ENCODE measurements at places on chromosomes 7 and 10.

DNA sequence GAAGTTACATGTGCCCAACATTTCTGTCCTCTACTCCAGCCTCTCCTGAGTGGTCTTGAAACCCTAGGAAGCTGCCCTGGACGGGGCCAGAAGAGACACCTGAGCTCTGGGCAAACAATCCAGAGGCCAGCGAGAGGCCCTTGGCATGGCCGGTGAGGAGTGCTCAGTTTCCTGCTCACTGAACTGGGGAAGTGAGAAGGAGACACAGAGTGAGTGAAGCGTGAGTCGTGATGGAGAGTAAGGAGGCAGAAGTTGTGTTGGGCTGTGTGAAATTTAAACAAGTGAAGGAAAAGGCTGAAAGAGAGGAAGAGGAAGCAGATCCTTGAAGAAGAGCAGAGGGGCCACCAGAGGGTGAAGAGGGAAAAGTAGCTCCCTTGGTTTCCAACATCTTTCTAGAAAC, 73.2 kb downstream of the WNT2 start:
- no peak for DNase-seq

GRCh38 chr7:64558323-64558705, 4.6 kb downstream of the ZNF680 start:
- DNase-seq = no peak

DNA sequence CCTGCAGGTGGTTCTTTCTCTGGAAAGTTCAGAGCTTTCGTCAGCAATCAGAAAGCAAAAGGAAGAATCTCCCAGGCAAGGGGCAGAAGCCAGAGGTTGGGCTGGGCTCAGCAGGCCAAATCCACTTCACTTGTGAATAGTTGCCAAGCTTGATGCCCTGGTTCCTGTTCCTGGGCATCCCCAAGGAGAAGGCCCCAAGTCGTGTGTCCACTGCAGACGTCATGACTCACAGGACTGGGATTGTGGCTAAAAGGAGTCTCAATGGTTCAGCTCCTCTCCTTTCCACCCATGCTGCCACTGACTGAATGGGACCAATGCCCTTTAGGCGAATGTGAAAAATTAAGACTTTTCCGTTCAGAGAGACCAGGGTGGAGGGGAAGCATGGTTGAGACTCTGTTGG, 38.6 kb upstream of the TRIM8 start:
- no peak for DNase-seq

DNA sequence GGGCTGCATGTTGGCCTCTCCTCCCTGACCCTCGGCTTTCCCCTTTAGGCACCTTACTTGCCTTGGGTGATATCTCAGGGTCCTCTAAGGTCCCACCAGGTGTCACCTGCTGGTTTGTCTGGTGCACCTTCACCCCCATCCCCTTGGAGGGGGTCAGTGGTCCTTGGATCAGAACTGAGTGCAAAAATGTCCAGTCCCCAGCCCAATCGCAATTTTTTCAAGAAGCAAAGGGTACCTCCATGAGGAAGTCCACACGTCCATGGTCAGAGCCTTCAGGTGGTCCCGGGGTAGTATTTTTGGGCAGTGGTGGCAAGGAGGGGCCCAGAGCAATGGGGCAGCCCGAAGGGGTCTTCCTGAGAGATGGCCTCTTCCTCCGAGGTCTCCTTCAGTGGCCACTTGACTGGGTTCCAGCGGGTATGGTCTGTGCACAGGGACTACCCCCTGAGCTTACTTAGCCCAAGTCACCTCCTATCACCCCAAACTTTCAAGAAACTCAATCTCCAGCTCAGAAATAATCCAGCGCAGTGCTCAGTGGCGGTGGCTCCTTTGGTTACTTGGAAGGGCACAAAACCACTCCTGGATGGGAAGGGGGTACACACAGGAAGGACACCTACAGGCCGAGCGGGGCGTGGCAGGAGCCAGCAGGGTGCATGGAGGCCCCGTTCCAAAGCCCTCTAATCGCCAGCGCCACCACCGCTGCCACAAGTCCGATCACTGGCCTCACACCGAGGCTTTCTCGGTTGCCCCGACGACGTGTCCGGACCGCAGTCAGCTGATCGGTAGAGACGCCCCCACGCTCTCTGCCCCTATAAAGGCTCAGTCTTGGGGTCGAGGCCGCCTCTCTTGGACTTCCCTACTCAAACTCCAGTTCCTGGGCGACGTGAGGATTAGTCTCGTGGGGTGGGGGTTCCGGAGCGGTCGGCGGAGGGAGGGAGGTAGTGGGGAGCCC, 4.5 kb downstream of the SAP25 start:
- DNase-seq = peak; percentile 80

GRCh38 chr10:23496727-23497126, 57.9 kb downstream of the OTUD1 start:
- no peak for DNase-seq

GRCh38 chr10:96131621-96132020, 1.5 kb downstream of the ZNF518A start:
- DNase-seq = no peak

DNA sequence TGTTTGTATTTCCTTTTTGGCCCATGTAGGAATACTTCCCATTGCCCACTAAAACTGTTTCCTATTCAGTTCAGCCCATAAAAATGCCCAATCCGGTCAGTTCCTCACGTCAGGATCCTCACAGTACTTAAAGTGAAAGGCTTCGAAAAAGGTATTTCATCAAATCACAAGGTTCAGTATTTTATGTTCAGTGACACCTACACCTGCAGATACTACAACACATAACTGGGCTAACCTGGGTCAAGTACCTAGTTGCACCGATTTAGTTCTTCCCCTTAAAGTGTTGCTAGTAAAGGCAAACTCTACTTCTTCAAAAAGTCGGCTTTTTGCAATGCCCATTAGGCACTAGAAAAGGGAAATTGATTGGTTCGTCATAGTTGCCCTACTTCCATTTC, 1.1 kb downstream of the SNX13 start:
- no peak for DNase-seq

DNA sequence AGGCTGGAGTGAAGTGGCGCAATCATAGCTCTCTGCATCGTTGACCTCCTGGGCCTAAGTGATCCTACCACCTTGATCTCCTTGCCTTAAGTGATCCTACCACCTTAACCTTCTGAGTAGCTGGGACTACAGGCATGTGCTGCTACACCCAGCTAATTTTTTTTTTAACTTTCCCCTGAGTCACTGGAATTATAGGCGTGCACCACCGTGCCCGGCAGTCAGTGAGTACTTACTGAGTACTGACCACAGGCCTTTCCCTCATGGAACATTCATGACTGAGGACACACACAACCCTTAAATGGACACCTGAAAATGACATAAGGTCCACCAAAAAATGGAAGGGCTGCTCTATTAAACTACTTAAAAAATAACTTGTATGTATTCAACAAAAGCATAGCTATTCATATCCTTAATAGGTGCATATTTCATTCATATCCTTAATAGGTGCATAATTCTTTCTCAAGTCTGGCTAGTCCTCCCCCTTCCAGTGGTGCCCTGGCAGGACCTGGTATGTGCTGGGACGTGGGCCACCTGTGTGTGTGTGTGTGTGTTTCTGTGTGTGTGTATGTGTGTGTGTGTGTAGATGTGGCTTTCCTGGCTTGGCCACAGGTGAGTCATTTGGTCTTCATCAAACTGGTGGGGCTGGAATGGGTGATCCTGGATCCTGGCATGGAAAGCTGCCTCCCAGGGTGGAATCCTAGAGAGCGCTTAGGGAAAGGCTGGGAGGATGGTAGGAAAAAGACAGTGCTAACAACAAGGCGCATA, 3.5 kb downstream of the FAM180A start:
- DNase-seq = no peak

DNA sequence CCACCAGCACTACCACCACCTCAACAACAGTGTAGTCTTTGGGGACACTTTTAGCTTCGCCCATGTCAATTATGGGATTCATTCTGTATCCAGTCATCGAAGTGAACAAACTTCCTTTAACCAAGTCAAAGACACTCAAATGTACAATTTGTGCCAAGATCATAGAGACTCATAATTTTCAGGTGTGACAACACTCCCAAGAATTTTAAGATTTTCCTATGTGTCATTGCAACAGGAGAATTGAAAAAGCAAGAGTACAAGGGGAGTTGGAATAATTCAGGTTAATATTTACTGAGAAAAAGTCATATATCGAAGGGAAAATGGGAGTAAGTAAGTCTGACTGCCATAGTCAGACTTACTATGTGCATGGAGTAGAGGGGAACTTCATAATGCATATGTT, 26.2 kb downstream of the PON1 start:
- no peak for DNase-seq

DNA sequence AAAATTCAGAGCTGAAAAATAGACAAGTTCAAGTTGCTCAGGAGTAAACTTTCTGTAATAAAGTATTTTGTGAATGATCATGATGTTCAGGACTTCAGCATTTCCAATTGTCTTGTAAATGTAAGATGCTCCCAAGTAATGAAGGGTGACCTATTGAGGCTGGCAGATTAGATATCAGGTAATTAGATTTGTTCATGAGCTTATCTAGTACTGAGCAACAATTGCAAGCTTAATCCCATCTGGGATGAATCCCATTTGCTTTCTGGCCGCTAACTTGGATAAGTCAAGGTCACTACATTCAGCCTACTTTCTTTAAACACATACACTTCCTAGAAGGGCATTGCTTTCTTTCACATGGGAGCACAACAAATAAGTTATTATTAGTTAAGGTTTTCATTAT, 82.4 kb upstream of the ITGB1 start:
- no peak for DNase-seq

GRCh38 chr10:117754770-117755658, 212.5 kb downstream of the EMX2 start:
- no peak for DNase-seq

DNA sequence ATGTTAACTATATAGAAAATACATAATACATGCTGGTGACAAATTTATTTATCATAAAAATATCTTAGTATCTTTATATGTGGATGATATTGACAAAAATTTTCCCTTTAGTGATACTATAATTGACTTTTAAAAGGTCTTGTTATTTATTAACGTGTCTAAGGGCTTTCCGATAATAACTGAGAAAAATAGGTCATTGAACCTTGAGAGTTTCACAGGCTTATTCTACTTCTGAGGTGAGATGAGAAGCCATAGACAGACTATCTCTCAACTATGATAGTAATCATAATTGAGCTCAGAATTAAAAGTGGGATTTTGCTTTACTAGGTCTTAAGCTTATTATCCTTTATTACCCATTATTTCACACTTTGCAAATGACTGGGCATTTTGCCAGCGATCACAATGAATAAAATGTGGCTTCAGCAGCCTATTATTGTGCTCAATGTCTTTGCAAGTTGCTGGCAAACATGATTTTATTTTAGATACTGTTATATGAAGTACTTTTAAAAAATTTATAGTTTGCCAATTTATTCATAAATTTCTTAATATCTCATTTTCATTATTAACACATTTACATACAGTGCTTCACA, 574.5 kb downstream of the ZWINT start:
- no peak for DNase-seq

DNA sequence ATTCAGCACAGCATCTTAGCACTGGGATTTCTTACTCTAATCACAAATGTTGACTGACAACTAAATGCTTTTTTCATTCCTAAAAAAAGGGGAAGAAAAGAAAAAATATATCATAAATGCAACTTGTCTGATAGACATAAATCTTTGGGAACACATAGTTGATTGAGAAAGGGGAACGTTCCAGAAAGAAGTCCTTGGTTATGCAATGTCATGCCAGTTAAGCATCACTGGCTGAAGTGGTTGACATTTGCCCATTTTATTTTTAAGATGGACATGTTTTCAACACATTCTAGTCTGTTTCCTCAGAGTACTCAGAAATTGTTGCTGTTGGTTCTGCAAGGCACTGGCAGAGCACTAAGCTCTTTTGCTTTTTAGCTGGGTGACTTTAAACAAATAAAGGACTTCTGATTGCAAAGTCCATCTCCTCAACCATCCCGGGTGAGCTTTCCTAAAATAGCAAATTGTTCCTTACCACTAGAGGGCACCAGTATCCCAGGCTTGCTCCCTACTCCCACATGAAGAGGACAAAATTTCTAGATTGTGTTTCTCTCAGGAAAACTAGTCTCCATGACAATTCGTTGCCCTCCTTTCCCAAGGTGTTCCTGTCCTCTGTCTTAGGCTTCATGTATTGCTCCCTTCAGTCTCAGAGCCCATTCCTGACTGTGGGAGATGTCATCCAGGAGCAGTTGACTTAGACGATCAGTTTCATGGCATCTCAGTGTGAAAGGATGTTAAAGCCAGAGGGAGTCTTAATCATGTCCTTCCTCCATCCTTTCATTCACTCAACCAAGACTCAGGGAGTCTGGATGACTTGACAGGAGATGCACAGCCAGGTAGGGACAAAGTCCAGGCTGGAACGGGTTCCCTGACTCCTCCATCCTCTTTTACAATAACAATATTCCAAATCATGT, 23.9 kb downstream of the OPALIN start:
- no peak for DNase-seq
